ENCODE measurements at places on chromosomes 7 and 10.

DNA sequence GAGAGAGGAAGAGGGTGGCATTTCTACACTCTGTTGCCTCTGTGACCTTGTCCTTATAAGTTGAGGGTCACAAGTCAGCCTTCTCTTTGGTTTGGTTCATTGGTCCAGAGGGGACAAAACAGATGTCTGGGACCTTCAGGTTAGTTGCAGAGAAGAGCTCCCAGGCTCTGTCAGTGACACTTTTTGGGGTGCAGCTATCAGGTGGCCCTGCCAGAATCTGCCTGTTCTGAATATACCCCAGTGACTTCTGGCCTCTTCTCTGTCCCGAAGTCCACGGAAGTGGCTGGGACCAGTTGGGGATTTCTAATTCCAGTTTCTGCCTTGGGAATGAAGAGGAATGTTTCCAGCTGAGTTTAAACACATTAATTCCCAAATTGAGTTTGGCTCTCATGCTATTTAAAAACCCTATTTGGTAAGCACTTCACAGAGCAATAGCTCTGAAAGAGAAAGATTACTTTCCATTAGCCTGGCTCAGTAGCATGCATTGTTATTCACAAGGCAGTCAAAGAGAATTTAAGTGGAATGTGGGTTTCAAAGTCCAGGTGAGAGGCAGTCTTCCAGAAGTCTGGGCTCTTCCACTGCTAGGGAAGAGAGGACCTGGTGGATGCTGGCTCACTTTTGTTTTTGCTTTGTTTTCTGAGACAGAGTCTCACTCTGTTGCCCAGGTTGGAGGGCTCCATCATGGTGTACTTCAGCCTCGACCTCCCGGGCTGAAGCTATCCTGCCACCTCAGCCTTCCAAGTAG lies 237.8 kb upstream of the GALNT17 start:
- no peak for DNase-seq

GRCh38 chr7:67754651-67755050 lies 758.0 kb downstream of the TYW1 start:
- no peak for DNase-seq

DNA sequence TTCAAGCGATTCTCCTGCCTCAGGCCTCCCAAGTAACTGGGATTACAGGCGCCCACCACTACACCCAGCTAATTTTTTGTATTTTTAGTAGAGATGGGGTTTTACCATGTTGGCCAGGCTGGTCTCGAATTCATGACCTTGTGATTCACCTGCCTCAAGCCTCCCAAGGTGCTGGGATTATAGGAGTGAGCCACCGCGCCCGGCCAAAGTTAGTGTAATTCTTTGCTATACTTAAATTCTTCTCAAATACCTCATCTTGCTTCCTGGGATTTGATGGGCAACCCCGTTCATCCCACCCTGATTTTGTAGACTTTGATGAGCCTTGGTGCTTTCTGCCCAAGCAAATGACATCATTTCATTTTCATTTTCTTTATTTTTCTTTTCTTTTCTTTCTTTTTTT lies 54.5 kb downstream of the PAX2 start:
- DNase-seq = no peak

GRCh38 chr10:58278274-58278961 lies 9.5 kb downstream of the CISD1 start:
- no peak for DNase-seq

GRCh38 chr7:18414885-18415284 lies 80.7 kb upstream of the HDAC9 start:
- no peak for DNase-seq

DNA sequence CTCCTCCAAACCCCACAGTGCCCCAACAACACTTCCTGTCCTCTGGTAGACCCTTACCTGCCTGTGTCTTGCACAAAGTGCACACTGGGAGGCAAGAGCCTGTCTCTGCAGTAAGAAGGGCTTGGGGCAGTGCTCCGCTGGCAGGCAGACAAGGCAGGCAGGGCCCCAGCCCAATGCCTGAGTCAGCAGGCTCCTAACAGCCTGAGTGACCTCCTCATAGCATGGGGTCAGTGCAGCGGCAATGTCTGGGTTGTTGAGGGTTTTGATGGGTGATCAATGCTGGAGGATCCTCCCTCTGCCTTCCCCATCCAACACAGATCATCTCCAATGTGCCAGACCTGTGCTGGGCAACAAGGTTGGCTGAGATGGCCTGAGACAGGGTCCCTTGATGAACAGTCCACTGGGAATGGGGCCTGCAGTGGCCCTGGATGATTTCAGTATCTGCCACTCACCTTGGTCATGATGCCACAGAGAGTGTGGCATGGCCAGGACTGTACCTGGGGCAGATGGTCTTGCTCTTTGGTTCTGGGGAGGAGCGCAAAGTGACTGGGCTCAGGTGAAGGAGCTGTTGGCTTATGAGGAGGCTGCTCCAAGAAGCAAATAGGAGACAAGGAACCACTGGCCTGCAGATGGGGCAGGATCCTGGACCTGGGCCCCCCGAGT lies 55.6 kb upstream of the CAMK2B start:
- no peak for DNase-seq

- no peak for DNase-seq
Observed at GRCh38 chr7:80916770-80917741, 1.8 kb downstream of the SEMA3C start.

GRCh38 chr10:43029043-43029442 lies 47.8 kb upstream of the RET start:
- no peak for DNase-seq

DNA sequence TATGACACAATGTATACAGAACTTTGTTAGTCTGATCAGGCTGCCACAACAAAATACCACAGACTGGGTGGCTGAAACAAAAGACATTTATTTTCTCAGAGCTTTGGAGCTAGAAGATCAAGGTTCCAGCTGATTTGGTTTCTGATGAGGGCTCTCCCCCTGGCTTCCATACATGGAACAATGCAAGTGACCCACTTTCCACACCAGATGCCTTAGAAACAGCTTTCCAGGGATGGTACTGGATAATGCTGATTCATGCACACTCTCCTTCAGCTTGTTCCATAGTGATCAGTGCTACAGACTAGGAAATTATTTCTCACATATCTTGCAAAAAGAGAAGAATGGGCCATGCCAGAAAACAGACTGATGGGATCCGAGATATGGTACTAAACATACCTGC lies 1274.9 kb upstream of the SORCS1 start:
- no peak for DNase-seq

DNA sequence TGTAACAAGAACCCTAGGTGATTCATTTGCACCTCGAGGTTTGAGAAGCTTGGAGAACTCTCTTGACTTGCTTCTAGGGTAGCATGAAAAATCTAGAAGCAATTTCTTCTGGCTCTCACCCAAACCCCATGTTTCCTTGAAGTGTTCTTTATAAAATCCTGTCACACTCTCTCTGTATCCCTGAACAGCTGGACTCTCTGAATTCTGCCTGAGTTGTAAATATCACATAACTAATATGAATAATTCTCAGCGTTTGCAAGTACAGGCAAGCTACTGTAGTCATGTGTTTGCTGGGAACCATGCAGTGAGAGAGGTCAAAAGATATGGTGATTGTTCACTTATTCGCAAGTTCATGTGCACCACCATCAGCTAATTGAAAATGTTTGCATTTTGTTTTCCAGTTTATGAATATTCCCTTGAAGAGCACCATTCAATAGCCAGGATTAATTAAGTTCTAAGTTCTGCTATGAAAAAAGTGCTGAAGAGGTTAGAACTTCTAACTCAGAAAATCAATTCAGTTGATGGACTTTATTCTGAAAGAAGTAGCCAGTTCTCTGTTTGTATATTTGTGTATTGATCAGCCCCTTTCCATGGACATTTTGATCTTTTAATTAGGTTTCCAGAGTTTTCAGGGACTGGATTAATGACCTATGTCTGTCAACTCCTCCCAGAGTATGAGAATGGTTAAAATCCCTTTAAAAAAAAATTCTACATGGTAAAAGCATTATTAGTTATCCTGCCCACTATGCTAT lies 243.0 kb downstream of the PLXDC2 start:
- no peak for DNase-seq

DNA sequence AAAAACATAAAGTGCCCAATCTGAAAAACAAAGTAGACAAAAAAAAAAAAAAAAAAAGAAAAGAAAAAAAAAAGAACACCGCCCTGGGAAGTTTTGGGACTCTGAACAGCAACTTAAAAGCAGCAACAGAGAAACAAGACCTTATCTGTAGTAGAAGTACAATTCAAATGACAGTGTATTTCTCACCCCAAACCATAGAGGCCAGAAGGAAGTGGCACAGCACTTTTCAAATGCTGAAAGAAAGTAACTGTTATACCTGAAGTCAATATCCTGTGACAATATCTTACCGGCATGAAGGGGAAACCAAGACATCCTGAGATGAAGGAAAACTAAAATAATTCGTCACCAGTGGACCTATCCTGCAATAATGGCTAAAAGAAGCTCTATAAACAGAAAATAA lies 112.1 kb downstream of the DNAJC1 start:
- DNase-seq = no peak

DNA sequence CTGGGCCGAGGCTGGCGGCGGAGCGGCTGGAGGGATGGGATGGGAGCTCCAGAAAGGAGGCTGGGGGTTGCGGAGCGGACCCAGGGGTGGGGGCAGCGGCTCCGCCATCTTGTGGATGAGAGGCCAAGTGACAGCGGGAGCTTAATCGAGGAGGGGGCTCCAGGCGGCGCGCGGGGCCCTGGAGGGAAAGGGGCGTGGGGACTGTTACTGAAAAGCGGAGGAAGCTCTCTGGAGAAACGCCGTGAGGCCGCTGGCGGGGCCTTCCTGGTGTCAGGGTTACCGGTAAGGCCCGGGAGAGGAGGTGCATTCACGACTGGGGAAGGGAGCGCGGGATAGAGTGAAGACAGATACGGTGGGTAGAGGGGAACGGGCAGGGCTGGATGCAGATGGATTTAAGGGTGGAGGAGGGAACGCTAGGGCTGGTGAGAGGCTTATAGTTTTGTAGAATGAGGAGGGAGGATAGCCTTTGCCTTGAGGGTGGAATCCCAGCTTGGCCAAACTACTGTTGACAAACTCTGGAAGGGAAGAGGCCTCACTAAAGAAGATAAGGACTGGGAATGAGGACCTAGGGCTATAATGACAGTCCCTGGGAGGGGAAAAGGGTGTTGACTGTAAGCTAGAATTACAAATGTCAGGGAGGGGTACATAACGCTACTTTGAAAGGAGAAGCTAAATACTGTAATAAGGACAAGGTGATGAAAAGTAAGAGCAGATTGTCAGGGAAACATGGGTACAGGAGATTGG lies 535 bp downstream of the BTRC start:
- peak; percentile 9 for DNase-seq

- DNase-seq = no peak
Observed at GRCh38 chr10:44960088-44960460, 472 bp downstream of the RASSF4 start.

- DNase-seq = no peak
Observed at GRCh38 chr7:28466341-28466740, 54.0 kb downstream of the CREB5 start.

DNA sequence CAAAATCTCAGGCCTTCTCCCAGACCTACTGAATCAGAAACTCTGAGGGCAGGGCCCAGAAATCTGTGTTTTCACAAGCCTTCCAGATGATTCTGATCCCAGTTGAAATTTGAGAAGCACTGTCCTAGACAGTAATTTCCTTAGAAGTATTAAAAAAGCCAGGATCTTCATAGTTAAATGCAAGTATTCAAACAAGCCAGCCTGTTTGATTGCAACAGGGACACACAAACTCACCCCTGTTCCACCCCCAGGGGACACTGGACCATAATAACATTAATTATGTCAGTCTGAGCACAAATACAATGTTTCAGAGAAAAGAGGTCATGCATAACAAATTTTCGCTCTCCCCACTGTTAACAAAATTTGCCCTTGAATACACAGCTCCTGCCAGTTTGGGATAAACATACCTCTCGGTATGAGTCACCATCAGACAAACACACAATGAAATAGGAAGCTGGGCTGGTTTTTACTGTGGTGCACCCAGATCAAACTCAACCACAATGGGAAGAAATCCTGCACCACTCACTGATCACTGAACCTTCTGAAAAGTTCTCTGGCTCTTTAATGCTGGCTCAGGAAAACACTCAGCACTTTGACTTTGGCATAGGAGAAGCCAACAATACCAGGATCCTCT lies 34.3 kb downstream of the ABLIM1 start:
- DNase-seq = no peak

All from T-helper 2 cell (primary cell).